ELR (cell line): ENCODE measurements at places on chromosomes 7 and 10.
A peak's percentile ranks its signal among the peaks of the same experiment; 100 is the strongest.

GRCh38 chr10:100482181-100482833 is 19.5 kb downstream of the WNT8B start:
- DNase-seq, result peak; percentile 70

DNA sequence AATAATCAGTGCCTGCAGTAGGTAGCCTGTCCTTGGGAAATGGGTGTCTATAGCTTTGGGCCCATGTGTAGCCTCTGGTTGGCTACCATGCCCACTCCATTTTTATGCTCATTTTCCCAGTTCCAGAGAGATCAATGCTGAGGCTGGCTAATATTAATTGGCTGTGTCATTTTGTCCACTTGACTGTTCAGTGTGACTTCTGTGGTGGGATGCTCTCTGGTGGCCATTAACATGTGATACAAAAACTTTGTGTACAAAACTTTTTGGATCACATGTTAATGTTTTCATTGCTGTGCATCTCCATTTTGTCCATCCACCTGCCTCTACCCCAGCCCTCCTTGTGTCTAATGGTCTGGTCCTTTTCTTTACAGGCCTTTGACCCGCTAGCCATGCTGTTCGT is 22.7 kb downstream of the VIM start:
- peak; percentile 23 for DNase-seq

DNA sequence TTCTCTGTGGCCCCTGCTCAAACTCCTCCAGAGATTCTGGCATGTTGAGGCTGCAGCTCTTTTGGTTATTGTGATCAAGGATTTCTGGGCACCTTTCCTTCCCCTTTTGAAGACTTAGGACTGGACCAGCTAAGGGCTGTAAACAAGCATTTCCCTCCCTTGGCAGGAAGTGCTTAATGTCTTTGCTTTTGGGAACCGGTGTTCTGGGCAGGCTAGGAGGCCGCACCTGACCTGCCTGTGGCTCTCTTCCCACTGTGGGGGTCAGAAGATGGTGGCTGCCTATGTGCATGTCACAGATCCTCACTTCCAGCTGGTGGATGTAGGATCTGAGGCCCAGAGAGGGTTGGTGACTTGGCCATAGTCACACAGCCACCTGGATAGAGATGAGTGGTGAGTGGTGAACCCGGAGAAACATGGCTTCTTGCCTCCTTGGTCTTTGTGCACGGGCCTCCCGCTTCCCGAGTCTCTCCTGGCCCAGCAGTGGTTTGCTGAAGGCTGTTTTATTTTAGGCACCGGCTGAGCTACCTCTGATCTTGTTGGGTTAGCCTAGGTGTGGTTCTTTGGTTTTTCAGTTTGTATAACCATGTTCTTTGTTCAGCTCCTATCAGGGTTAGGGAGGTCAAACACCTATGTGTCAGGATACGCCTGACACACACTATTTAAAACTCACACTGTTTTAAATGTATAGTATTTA is 82.0 kb downstream of the GRK5 start:
- no peak for DNase-seq

DNA sequence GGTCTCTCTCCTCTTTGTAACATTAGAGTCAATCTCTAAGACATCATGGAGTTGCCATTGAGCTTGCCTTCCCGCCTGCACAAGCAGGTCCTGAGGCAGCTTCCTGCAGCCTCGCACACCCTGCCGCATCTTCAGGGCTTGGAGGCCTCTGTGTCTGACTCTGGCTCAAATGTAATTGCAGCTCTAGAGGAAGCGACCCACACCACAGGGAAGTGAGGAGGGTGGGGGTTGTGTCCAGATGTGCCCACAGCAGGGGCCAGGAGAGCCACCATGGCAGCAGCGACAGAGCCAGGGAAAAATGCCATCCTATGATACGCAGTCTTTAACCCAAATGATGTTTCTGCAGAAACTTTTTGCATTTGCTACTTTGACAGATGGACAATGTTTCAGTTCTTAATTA is 216.0 kb upstream of the ZNF32 start:
- DNase-seq, result no peak

DNA sequence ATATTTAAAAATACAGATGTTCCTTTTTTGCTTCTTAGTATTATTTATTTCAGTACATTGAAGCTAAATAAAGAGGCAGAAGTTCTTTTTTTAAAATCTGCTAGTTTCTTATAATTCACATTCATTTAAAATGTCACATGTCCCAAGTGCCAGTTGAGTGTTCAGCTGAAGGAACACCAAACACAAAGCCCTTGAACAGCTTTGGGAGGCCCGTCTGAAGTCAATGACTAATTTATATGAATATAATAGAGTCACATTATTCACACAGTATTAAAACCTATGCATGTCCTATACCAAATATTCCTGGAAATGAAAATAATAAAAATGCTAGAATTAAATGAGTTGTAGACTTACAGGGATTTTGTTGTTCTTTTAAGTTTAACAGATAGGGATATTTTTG is 70.3 kb downstream of the GNAI1 start:
- DNase-seq, result no peak

GRCh38 chr7:114979388-114979787 is 57.5 kb downstream of the MDFIC start:
- DNase-seq, result no peak

DNA sequence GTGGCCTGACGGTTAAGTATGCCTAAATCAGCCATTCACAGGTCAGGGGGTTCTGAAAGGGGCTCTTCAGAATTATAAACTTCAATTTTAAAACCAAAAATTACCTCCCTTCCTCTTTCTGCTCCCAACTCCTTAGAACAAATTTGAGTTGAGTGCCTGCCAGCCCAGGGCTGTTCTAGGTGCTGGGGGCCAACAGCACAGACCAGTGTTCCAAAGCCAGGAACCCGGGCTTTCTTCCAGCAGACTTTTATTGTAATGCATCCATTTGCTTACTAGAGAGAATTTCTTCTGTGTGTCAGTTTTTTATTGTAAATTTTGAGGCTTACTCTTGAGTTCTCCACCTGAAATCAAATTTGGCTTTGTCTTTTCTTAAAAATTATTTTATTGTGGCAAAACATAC is 238.5 kb downstream of the CACNB2 start:
- no peak for DNase-seq

- peak; percentile 75 for DNase-seq
These were observed 14.4 kb upstream of the RBM20 start for GRCh38 chr10:110629680-110630191.

DNA sequence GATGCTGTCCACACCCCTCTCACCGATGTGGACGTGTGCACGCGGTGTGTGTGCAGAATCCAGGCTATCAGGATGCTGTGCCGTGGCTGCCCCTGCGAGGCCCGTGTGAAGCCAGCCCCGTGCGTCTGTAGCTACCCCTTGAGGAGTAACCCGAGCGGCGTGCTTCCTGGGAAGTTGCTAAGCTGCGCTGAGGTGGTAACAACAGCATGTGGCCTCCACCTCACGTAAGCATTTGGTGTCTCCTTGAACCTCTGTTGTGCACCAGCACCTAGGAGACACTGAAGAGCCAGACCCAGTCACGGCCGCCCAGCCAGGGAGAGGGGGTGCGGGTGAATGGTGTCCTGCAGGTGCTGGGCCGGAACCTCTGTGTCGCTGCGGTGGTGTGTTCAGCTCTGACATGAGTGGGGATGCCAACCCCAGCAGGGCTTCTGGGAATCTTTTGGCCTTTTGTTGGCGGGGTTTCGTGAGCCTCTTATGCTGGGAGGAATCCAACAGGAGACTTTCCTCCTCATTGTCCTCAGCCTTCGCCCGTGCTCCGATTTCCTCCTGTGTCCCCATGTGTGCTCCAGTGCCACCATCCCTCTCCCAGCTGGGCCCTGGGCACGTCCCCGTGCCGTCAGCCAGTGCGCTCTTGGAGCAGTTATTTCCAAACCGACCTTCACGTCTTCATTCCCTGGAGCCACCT is 60.4 kb downstream of the DNAJB6 start:
- DNase-seq, result no peak

DNA sequence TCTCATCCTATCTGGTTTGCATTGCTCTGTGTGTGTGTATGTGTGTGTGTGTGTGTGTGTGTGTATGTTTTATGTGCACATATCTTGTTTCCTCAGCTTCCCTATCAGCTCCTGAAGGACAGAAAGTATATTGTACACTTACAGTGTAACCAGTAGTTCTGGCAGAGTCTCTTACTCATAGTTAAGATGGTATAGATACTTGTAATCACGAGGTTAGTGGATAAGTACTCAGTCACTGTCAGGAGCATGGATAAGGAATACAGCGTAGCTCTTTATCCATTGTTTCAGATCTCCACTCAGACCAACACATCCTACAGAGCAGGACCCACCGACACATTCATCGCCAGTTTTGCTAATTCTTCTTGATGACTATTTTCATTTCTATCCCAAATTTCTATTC is 275.0 kb downstream of the TSPAN12 start:
- DNase-seq, result peak; percentile 12

DNA sequence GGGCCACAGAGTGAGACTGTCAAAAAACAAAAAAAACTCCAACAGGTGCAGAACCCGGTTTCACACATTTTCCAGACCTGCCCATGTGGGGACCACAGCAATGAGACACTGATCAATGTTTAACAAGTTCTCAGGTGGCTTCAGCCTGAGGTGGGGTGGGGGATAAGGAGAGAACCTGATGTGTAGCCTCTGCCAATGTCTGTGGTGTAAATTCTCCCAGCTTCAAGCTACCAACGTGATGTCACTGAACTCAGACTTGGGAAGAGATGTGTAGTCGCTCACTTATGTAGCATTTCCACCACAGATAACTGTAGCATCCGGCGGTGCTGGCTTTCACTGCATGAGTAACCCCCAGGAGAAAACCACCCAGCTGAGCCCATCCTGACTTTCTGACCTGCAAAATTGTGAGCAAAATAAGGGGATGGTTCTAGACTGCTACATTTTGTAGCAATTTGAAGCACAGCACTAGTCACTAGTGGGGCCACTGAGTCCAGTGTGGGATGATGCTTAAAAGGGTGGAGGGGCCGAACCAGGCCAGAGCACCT is 13.8 kb upstream of the TNRC18 start:
- DNase-seq, result no peak

- no peak for DNase-seq
These were observed 30.5 kb downstream of the TACC2 start for GRCh38 chr10:122019414-122019975.

GRCh38 chr7:141193066-141193465 is 119.2 kb downstream of the TMEM178B start:
- no peak for DNase-seq
